Colonic mucosa (tissue), 4 donors: ENCODE measurements at places on chromosomes 12 and 14. TPM values are rescaled to one million over a fixed set of nuclear protein-coding genes. Genes with fewer than 3 reads are reported as not detected.

The CLEC1B gene
- not detected for total RNA-seq

The KRT72 gene
- total RNA-seq, result not detected

The SIX6 gene
- not detected for total RNA-seq

GRCh38 chr12:105724641-105725040 lies 394.1 kb downstream of the C12orf75 start:
- H3K4me1 ChIP-seq, result no peaks in the 10 kb centered on the region
- H3K27me3 ChIP-seq, result no peaks in the 10 kb centered on the region

DNA sequence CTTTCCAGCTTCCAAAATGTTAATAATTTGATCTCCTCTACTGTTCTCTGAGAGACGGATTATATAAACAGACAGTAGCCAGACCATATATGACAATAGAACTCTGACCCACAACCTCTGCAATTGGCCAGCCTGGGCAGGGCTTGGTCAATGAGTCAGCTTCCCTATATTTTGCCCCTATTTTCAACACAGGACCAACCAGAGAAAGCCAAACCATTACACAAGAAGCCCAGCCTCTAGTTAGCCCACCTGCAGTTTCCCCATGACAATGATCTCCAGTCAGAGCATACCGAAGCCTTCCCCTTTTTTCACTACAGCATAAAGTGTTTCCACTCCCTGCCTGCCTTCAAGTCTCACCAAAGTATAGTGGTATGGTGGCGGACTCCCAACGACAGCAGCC lies 7.6 kb upstream of the EXD2 start:
- H3K27ac ChIP-seq, result no peak overlapping the region
- H3K27me3 ChIP-seq, result no peaks in the 10 kb centered on the region
- H3K36me3 ChIP-seq, result no peaks in the 10 kb centered on the region
- no peak overlapping the region for H3K4me3 ChIP-seq
- no peak for DNase-seq

- no peaks in the 10 kb centered on the region for H3K36me3 ChIP-seq
- H3K27me3 ChIP-seq, result no peaks in the 10 kb centered on the region
- H3K4me3 ChIP-seq, result no peak overlapping the region
- no peak overlapping the region for H3K27ac ChIP-seq
- no peak for DNase-seq
These were observed 13.6 kb upstream of the TFCP2 start for GRCh38 chr12:51186465-51187085.

GRCh38 chr14:96590190-96590864 lies 88.1 kb downstream of the PAPOLA start:
- no peaks in the 10 kb centered on the region for H3K36me3 ChIP-seq
- H3K27ac ChIP-seq, result no peak overlapping the region
- peaks cover 8% of the 10 kb centered on the region for H3K27me3 ChIP-seq
- no peak for DNase-seq

- H3K4me1 ChIP-seq, result no peaks in the 10 kb centered on the region
- H3K4me3 ChIP-seq, result no peak overlapping the region
- no peaks in the 10 kb centered on the region for H3K27me3 ChIP-seq
- no peaks in the 10 kb centered on the region for H3K36me3 ChIP-seq
These were observed 56.6 kb downstream of the CALM1 start for GRCh38 chr14:90453401-90453951.

DNA sequence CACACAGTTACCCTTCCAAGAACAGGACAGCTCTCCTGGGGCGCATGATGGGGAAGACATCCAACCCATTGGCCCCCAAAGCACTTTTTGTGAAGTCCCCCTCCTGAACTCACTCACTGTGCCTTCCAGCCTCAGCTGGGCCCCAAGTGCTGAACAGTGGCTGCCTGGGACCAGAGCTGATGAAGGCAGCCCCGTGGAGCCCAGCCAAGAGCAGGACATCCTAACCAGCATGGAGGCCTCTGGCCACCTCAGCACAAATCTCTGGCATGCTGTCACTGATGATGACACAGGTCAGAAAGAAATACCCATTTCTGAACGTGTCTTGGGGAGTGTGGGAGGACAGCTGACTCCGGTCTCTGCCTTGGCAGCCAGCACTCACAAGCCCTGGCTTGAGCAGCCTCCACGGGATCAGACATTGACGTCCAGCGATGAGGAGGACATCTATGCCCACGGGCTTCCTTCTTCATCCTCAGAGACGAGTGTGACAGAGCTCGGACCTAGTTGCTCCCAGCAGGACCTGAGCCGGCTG lies 72.0 kb downstream of the TECPR2 start:
- no peaks in the 10 kb centered on the region for H3K27me3 ChIP-seq
- DNase-seq, result no peak
- H3K4me1 ChIP-seq, result no peaks in the 10 kb centered on the region

- no peaks in the 10 kb centered on the region for H3K36me3 ChIP-seq
- H3K4me1 ChIP-seq, result no peaks in the 10 kb centered on the region
- H3K27me3 ChIP-seq, result no peaks in the 10 kb centered on the region
These were observed 64.3 kb downstream of the ANO6 start for GRCh38 chr12:45279931-45280830.

GRCh38 chr14:98926801-98927200 lies 345.2 kb downstream of the BCL11B start:
- no peak overlapping the region for H3K27ac ChIP-seq
- H3K36me3 ChIP-seq, result no peaks in the 10 kb centered on the region
- no peaks in the 10 kb centered on the region for H3K4me1 ChIP-seq
- no peak overlapping the region for H3K4me3 ChIP-seq
- no peaks in the 10 kb centered on the region for H3K27me3 ChIP-seq
- no peak for DNase-seq

DNA sequence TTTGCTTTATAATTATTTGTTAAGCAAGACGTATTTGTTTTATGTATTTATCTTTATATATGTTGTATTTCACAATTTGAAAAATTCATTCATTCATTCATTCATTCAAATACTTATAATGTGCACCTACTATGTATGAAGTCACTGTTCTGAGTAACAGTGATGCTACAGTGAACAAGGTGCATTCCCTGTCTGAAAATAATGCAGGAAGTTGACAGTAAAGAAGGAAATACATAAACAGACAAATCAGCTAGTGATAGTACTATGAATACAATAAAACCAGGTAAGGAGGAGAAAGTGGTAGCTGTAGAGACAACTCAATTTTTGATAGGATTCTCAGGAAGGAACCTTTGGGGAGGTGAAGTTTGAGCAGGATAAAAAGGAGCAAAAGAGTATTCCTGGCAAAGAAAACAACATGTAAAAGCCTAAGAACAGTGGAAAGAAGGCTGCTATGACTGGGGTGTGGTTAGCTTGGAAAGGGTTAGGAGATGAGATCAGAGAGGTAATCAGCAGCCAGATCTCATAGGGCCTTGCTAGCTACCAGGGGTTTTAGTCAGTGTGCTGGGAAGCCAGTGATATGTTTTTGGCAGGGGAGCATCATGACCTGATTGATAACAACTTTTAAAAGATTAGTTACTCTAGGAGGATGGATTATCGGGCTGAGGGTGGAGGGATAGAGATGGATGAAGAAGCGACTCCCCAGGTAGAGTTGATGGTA lies 17.4 kb downstream of the BICDL1 start:
- no peak overlapping the region for H3K27ac ChIP-seq
- no peak overlapping the region for H3K4me3 ChIP-seq
- no peaks in the 10 kb centered on the region for H3K27me3 ChIP-seq
- H3K4me1 ChIP-seq, result no peaks in the 10 kb centered on the region
